Natural killer cell treated with Interleukin-12 subunit alpha and Interleukin-12 subunit beta and Interleukin-15 and Interleukin-18, amount 100 ng/mL, for 72 hours (primary cell): ENCODE measurements at places on chromosomes 1 and 21.

DNA sequence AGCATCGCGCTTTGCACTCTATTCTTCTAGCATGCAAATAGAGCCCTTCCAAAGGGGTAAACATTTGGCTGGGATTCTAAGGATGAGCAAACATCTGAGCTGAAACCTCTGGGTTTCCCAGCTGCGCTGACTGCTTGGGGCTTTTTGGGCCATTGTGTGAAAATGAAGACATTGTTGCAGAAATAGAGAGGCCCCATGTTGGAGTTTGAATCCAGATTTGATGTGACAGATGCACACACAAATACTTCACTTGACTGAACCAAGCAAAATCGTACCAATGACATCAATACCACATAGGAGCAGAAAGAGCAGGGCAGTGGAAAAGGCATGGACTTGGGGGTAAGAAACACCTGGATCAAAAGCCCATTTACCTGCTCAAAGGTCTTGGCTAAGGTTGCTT is 144.6 kb upstream of the HMGB4 start:
- no peak for DNase-seq

- DNase-seq: no peak
Observed at GRCh38 chr1:12339396-12339795, 109.6 kb downstream of the VPS13D start.

DNA sequence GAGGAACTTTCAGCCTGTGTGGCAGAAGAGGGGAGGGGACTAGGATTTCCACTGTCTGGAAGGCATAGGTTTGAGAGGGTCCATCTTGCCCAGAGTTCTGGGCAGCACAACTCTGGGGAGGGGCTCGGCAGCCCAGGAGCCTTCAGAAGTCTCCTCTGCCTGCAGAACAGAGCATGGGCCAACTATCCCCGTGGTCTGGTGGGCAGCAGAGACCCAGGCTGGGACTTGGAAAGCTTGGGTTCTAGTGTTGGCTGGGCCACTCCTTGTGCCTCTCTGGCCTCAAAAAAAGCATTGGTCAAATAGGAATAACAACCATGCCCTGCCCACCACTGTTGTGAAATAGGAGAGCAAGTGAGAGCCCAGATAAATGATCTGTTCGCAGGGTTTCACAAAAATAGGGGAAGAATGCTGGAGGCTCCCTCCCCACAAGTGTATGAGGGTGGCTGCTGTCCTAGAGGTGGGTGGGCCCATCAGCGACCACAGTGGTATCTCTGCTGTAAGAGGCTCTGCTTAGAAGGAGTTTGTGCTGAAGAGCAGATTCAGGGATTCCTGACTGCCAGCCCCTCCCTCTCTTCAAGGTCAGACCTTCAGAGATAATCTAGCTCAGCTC is 8.9 kb downstream of the EPHA10 start:
- no peak for DNase-seq

DNA sequence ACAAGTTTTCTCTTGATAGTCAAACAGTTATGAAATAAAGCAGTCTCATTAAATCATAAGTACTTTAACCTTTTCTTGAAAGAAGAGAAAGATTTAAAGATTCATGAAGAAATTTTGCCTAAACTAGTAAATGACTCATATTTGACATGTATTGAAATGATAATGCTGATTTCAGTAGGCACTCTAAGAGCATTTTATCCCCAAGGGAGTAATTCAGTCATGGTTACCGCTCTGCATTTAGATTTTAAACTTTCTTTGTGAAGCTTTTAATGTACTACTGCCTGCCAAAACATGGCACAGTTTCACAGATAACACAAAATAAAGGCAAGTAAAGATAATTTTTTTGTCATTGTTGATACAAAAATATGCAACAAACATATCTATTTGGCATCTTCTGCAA is 6.8 kb downstream of the USH2A start:
- DNase-seq: no peak

DNA sequence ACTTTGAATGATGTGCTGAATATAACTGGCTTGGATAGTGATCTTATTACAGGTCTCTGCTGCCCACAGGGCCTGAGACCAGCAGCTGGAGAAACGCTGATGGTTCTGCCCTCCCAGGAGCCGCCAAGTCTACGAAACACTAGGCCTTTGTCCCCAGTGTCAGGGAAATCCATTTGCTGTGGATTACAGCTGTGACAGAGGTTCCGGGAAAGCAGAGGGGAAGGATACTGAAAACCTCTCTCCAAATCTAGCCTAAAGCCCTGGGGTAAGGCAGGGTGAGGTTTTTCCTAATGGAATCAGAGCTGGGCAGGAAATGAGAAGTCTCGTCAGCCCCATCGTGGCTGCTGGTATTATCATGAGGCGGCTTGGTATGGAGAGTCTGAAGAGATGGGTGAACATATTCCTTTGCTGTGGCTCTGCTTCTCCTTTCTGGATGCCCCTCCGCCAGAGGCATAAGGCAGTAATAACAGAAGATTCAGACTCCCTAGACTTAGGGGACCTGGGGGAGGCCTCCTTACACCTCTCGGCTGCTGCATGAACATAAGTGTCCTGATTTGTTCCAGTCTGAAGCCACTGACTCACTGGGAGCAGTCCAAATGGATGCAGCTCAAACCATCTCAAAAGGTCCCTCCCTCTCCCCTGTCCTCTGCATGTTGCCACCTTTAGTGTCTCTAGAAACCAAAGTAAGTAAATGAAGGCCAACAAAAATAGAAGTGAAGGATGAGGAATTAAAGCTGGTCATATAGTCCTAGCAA is 48.1 kb downstream of the PHC2 start:
- DNase-seq: no peak

- DNase-seq: no peak
Observed at GRCh38 chr1:166127003-166127402, 39.8 kb downstream of the FAM78B start.

DNA sequence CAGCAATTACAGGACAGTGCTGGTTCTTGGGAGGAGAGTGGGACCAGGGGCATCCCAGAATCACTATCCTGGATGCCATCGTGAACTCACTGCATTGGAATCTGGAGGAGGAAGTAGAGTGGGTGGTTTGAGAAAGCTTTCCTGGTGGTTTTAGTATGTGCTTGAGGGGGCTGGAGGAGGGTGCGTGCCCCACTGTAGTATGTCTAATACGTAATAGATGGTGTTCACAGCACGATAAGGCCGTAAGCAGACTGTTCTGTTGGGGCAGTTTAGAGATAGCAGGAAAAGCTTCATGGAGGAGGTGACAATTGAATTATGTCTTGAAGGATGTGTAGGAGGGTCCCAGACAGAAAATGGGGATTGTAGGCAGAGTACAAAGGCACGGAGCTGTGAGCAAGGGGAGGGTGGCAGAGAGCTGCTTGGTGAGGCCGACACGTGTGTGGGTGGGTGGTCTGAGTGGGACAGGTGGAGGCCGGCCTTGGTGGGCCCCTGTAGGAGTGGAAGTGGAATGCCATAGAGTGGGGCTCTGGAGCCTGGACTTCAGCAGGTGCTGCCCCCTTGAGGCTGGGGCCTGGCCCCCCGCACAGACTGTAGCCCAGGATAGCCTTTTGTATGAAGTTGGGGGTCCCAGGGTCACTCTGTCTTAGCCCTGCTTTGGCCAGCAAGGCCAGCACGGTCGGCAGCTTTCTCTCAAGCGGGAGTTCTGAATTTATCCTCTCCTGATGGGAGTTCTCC is 37.0 kb downstream of the IL6R start:
- peak; percentile 29 for DNase-seq

- DNase-seq: no peak
Observed at GRCh38 chr1:168918860-168919741, 187.4 kb upstream of the ATP1B1 start.

- no peak for DNase-seq
Observed at GRCh38 chr1:169601096-169601881, 15.0 kb upstream of the F5 start.

DNA sequence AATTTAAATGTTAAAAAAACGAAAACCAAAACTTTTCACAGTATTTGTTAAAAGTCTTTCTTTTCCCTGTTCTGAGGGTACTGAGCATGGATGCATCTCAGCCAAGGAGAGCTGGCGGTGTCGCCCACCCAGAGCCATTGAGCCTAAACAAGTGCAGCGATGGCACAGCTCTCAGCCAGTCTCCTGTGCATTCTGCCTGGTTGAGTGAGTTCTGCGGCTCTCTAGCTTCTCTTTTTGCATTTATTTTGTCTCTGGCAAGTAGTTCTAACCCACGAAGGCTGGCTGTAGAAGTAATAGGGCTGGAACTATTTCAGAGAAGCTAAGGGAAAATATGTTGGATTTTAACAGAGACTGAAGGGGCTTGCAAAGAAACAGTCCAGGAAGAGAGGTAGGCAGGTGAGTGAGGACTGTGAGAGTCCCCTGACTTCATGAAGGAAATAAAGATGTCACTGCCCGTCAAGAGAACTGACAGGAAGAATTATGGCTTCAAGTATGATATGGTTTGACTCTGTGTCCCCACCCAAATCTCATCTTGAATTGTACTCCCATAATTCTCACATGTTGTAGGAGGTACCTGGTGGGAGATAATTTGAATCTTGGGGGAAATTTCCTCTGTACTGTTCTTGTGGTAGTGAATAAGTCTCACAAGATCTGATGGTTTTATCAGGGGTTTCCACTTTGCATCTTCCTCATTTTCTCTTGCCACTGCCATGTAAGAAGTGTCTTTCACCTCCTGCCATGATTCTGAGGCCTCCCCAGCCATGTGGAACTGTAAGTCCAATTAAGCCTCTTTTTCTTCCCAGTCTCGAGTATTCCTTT is 35.7 kb upstream of the LIN9 start:
- DNase-seq: no peak

DNA sequence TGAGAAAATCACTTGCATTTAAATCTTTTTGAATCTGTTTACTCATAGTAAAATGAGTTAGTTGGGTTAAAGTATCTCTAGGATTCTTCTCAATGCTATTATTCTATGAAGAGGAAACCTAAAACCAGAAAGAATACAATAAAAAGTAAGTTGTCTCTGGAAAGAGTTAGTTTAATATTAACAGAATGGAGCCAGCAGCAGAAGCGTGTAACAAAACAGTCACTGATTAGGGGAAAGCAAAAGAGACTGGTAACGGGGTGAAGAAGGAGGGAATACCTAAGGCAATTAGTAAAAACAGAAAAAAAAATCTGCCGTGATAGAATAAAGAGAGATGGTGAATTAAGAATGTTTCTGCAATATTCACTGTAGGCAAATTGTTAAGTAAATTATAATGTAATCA is 60.0 kb downstream of the NRDC start:
- DNase-seq: no peak

- peak; percentile 75 for DNase-seq
Observed at GRCh38 chr1:91876040-91876470, 9.9 kb downstream of the TGFBR3 start.

DNA sequence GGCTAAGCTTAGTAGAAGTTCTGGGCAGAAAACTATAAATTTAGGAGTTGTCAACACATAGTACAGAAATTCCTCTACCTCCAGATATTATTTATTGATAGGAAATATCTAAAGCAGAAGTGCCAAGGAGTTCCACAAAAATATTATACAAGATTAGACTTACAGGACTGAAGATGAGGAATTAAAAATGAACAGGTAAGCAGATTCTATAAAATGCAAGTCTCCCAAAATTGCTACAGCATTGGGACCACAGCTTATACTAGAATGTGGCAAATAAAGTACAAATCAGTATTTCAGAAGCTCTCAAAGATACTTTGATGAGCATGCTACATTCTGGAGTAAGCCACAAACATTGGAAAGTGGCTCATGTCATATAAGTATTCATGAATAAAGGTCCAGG is 50.1 kb upstream of the CACYBP start:
- no peak for DNase-seq

- DNase-seq: no peak
Observed at GRCh38 chr1:40868051-40868723, 6.0 kb upstream of the CITED4 start.

- no peak for DNase-seq
Observed at GRCh38 chr1:13443335-13443979, 33.2 kb downstream of the PRAMEF20 start.

- no peak for DNase-seq
Observed at GRCh38 chr1:101285922-101286570, 49.2 kb downstream of the S1PR1 start.

DNA sequence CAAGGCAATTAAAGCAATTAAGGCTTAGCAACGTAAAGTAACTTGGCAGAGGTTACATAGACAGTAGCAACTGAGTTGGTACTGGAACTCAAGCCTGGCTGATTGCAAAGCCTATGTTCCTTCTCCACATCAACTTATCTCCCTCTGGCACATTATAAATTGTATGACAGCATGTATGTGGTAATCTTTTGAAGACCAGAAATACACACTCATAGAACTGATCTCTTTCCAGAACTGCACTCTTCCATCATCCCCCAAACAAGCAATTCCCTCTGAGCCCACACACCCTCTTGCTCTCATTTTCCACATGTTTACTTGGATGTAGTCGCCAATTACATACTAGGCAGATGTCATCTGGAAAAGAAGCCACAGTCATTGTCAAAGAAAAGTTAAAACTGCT is 502.2 kb downstream of the PLPP3 start:
- no peak for DNase-seq

GRCh38 chr1:168709405-168710363 is 19.3 kb downstream of the DPT start:
- no peak for DNase-seq
